ENCODE measurements at places on chromosomes 16 and 17. TPM values are rescaled to one million over a fixed set of nuclear protein-coding genes. Genes with fewer than 3 reads are reported as not detected.

MT1F gene
- 1.5 TPM for polyA plus RNA-seq

KRTAP1-1 gene
- polyA plus RNA-seq, result not detected

UTP4 gene
- 75.8 TPM for polyA plus RNA-seq

TSR1 gene
- 63.4 TPM for polyA plus RNA-seq

DNA sequence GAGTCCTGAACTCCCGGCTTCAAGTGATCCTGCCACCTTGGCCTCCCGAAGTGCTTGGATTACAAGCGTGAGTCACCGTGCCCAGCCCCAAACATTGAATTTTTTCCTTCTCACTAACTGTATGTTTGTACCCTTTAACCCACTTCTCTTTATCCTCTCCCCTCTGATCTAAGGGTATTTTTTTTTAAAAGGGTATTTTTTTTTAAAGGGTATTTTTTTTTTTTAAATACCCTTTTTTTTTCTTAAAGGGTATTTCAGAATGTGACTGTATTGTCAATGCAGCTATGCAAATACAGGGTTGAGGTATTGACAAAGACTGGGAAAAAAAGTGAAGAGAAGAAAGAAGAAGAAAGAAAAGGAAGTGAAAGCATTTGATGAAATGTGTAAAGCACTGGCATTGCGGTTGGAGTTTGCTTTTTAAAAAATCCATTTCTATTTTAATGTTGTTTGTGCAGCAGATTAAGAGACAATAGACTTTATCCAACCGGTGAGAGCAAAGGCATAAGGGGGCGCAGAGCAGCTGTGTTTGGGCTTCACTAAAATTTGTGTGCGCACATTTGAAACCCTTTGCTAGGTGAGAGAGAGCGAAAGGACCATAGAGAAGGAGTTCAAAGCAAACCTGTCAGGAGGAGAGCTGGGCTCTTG, 42.4 kb downstream of the SYT17 start:
- DNase-seq, result no peak

DNA sequence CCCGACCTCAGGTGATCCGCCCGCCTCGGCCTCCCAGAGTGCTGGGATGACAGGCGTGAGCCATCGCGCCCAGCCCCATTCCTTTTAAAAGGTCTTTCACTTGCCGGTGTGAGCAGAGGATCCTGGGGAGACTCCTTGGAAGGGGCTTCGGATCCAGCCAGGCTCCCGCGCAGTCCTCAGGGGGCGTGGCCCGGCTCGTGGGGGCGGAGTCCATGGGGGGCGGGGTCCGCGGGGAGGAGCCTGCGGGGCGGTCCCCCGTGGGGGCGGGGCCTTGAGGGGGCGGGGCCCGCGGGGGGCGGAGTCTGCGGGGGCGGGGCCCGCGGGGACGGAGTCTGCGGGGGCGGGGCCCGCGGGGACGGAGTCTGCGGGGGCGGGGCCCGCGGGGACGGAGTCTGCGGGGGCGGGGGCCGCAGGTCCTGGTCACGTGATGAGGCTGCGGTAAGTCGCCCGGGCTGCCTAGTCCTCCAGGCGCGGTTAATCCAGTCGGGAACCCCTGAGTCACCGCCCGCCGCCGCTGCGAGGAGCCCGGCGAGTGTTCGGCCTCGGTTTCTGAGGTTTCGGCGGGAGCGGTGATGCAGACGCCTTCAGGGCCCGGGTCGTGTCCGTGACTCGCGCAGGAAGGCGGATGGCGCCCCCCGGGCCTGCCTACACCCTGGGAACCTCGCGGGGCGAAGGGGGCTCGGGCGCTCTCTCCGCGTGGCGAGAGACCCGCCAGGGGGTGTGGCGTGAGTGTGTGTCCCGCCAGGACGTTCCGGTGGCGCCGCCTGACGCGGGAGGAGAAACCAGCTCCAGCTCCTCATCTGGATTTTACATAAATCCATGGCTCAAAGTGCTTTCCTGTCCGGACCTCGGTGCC, 23.6 kb upstream of the ABR start:
- DNase-seq, result peak; percentile 81

DNA sequence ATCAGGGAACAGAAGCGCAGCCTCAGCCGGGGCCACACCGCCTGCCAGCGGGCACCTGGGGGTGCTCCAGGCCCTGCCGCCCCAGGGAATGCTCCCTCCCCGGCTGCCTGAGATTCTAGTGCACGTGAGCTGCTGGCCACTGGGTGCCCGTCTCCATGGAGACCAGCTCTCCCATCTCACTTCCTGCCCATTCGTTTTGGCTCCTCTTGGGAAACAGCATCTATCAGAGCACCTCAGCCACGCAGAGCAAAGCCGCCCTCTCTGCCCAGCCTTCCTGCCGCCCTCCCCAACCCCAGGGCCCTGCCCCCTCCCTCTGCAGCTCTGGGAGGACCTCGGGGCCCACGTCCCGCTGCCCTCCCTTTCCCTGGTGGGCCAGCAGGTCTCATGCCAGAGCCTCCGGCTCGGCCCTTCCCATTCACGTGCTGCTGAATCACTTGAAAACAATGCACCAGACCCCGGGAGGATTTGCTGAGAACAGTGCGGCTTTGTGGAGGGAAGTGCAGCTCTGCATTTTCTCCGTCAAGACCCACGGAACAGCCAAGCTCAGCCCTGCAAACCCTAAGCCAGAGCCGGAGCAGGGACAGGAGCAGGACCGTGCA, 19.4 kb downstream of the CEP295NL start:
- DNase-seq, result peak; percentile 83

- no peak for DNase-seq
Observed at GRCh38 chr17:80582165-80582564, 37.5 kb downstream of the RPTOR start.

DNA sequence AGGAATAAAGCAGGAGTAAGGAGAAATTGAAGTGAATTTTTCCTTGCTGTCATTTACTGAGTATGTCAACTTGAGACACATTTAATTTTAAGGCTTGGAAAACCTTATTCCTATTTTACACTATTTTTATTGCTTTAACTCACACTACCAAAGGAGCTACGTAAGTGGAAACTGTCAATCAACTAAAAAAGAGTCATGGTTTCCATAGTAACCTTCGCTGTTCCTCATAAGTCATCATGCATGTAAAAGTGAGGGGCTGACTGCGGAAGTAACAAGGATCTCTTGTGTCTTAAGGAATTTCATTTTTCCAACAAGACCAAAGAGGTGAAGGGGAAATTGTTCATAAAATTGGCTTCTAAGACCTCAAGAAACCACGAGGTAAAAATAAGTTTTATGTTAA, 516.2 kb upstream of the CA10 start:
- DNase-seq, result no peak

GRCh38 chr16:57304169-57305061, 19.9 kb upstream of the PLLP start:
- peak; percentile 58 for DNase-seq

- DNase-seq, result no peak
Observed at GRCh38 chr16:11473728-11474127, 113.0 kb downstream of the LITAF start.

- DNase-seq, result no peak
Observed at GRCh38 chr17:20098314-20098713, 89.2 kb downstream of the SPECC1 start.

Measured in psoas muscle (tissue), 8 donors.